ENCODE measurements at places on chromosomes 4 and X.

DNA sequence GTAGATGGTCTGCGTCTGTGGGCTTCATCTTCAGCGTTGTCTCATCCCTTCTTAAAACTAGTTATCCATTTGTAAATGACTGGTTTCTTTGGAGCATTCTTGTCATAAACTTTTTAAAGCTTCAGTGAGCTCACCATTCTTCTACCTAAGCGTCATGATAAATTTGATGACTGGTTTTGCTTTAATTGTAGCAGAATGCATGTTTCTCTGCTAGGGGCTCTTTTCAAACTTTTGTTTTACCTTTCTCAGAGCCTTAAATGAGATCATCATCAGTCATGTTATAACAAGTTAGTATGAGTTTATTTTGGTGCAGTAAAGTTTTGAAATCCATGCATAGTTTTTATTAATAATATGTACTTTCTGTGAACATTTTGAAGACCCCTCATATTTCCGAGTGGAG, 6.3 kb upstream of the ADGRL3 start:
- DNase-seq: no peak

DNA sequence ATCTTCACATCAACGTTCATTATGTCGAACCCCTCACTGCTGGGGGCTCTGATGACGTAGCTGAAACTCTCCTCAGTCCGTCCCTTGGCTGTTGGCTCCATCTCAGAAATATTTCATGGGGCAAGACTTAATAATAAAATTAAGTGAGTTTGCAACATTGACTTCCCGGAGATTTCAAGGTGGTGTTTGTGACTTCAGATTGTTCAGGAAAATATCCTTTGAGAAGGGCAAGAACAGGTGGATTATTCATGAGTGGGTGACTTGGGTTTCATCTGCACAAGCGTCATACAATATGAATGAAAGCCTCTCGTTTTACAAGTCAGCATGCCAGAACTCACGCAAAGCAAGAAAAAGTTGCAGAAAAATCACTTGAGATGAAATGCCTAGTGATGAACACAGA, at the start of gene C4orf50:
TSS of gene C4orf50 (minus strand) at position 101 of the 400 bp plus-strand sequence.
- no peak for DNase-seq

- no peak for DNase-seq
Measured at GRCh38 chr4:101184668-101185067, 162.7 kb downstream of the PPP3CA start.

DNA sequence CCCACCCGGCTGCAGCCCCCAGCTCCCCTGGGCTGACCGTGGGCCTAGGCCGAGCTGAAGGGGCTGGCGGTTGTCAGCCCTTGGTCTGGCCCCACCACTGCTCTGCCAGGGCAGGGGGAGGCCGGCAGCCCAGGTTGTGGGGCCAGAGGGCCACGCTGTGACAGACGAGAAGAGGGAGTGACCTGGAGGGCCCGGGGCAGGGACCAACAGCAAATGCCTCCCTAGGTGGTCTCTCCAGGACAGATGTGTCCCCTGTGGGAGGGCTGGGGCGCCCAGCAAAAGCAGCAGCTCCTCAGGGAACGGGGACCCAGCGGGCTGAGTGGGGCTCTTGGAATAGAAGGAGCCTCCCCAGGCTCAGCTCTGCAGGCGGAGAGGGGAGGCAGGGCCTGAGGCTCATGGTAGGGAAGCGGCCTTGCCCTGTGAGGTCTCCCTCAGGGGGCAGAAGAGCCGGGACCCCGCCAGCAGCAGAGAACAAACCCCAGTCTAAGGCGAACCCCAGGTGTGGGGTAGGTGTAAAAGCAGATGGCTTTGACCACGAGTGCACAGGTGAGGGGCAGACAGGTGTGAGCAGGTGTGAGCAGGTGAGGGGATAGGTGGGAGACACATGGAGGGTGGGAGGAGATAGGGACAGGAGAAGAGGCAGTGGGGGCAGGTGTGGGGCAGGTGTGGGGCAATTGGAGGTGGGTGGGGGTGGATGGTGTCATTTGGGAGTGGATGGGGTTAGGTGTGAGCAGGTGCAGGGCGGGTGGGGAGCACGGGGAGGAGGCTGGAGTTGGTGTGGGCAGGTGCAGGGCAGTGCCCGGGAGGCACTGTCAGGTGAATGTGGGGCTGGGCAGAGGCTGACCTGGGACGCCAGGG, 34.1 kb upstream of the SPON2 start:
- no peak for DNase-seq

GRCh38 chrX:104084534-104085277, 8.7 kb upstream of the TMSB15C start:
- no peak for DNase-seq

GRCh38 chr4:26386386-26386785, 65.6 kb downstream of the RBPJ start:
- no peak for DNase-seq

- DNase-seq: peak; percentile 6
Measured at GRCh38 chr4:23904639-23905071, 14.8 kb upstream of the PPARGC1A start.

DNA sequence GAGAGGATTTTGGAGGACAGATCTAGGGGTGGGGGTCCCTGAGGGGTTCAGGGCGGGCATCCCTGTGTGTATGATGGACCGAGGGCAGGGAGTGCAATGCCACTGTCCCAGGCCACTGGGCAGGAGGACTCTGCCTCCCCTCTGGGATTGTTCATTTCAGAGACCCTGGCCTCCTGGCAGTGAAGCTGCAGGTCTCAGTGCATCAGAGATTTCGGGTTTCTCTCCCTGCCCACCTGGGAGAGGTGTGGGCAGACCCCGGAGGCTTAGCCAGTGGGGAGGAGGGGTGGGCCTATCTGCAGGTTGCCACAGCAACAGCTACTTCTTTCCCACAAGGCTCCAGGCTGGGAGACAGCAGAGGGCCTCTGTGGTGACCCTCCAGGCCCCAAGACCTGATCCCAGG, 80.1 kb upstream of the LRPAP1 start:
- DNase-seq: no peak

GRCh38 chr4:127446427-127446885, 186.3 kb upstream of the INTU start:
- no peak for DNase-seq
